Mucosa of gallbladder (tissue), 1 donor: ENCODE measurements at places on chromosomes 4 and X. TPM values are rescaled to one million over a fixed set of nuclear protein-coding genes. Genes with fewer than 3 reads are reported as not detected.

GRCh38 chr4:77124576-77124975 is 32.4 kb upstream of the CCNG2 start:
- no peak for DNase-seq

DNA sequence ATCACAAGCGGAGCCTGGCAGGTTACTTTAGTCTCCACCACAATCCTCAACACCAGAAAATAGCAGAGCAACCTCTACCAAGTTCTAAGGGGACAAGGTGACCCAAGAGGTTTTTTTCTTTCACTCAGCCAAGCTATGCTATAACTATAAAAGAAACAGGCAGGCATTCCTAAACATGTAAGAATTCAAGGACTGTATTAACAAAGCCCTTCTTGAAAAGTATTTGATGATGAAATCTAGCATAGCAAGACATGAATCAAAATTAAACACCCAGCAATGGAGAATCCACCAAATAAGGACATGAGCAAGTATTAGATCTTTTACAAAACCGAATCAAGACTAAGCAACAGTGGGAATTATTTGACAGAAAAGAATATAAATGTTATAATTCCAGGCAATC is 25.7 kb upstream of the C1QTNF7 start:
- no peak for DNase-seq

DNA sequence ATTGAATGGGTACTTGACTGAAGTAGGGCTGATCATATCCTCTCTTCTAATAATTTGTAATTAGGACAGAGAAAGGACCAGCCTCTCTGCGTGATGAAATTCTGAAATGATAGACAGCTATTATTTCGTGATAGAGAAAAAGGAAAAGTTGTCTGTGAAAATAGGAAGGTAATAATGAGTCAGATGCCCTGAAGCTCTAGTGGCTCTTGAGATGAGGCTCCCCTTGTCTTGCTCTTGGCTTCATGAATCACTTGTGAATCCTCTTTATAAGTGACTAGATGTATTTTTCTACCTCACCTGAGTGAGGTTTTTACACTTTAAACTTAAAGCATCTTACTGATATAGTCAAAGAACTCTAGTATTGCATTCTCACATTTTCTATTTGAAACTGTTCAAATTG is 888.9 kb downstream of the PCDH18 start:
- DNase-seq: no peak

DNA sequence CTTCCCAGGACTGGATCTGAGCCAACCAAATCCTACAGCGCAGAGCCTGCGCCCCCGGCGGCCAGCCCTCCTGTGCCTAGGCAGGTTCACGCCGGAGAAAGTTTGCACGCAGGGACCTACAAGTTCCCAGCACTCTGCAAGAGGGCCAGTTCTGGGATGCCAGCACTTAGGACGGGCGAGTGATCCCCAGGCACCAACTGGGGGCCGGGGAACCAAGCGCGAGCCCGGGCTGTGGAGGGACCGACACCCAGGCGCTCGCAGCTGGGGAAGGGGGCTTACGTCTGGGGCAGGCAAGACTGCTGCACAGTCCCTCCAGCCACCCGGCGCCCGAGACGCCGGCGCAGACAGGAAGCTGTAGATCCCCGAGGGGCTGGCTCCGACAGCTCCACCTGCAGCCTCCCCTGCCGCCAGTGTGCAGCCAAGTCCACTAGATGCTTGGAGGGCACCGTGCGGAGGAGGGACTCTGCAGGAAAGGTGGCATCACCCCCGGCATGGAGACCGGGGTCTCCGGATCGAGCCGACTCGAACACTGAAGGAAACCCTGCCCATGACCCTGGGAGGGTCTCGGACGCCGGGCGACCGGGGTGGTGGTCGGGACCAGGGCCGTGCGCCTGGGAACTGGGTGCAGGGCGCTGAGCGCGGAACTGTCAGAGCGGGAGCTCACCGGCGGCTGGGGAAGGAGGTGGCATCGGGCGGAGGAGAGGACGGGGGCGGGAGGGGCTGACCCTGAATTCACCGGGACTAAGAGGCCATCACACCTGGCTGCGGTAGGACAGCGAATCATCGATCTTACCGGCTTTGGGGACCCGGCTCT is 566 bp downstream of the CORIN start:
- no peak for DNase-seq

GRCh38 chr4:24729119-24729730 is 66.1 kb upstream of the SOD3 start:
- no peak for DNase-seq

DNA sequence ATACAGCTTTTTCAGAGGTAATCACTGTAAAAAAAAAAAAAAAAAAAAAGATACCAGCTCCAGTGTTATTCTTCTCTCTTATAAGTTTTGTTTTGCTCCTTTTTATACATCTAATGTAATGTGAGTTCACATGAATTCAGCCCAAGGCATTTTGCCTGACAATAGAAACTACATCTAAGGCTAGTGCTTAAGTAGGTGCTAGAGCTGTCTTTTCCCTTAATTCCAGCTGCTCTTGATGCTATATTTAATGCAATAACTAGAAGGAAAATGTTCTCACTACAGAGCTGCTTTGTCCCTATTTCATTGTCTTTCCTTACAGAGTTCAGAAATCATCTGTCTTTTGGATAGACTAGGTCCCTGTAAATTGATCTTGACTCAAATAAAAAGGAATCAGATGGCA is 150.1 kb downstream of the NAA11 start:
- no peak for DNase-seq

DNA sequence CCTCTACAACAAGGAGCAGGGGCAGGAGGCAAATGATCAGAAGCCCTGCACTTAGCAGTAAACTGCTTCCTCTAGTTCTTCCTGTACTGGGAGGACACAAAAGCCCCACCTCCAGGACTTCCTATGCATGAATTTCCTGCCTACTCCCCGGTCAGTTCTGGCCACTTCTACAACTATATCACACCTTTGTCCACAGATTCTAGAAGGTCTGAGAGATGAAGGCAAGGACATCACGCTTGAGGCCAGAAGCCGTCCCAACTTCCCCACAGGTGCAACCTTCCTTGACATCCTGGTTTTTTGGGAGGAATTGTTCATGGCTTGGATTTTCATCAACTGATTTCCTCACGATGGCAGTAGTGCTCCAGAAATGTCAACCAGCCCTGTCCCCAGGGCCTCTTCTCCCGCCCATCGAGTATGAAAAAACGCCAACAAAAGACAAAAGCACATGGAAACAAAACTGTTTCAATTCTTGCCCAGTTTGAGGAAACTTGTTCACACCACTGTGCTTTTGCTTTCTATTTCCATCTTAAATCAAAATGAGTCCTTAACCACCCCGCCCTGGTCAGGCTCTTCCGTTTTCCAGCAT is 206.5 kb upstream of the STK26 start:
- peak; percentile 93 for DNase-seq

DNA sequence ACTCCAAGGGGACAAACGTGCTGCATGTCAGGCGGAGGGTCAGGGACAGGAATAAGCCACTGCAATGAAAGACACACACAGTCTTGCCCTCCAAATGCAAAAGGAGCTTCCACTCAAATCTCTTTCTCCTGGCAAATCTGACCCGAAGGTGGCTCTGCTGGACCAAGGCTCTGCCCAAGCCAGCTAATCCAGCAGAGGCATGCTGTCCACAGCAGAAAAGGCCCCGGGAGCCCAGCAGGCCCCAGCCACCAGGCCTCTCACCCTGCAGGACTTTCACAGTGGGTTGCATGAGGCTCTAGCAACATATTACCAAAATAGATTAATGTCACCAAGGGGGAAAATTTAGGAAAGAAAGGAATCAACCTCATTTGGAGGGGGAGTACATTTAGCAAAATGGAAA is 628.6 kb downstream of the BCOR start:
- no peak for DNase-seq

- no peak for DNase-seq
Measured at GRCh38 chr4:28334249-28334648, 1473.6 kb downstream of the STIM2 start.

- no peak for DNase-seq
Measured at GRCh38 chr4:15489551-15489950, 19.9 kb downstream of the CC2D2A start.

GRCh38 chrX:30161043-30161442 is 54.3 kb upstream of the MAGEB2 start:
- no peak for DNase-seq

DNA sequence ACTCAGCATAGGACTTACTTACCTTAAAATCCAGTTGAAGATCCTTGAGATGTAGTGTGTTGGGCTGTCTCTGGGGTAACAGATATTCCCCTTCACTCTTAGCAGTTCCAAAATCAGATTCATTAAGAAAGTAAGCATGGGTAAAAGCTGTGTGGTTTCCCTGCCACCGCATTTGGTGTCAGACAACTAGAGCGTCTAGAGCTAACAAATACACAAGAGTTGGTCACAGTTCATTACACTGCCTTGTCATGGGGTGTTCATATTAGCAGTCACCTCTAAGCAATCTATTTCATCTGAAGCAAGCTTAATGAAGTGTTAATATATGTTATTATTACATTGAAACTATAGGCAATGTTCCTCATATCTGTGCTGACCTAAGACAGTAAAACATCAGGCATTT is 342.8 kb downstream of the PPARGC1A start:
- DNase-seq: no peak

GRCh38 chr4:20368926-20369325 is 117.2 kb downstream of the SLIT2 start:
- no peak for DNase-seq

- no peak for DNase-seq
Measured at GRCh38 chrX:115630204-115630603, 69.2 kb downstream of the PLS3 start.

DNA sequence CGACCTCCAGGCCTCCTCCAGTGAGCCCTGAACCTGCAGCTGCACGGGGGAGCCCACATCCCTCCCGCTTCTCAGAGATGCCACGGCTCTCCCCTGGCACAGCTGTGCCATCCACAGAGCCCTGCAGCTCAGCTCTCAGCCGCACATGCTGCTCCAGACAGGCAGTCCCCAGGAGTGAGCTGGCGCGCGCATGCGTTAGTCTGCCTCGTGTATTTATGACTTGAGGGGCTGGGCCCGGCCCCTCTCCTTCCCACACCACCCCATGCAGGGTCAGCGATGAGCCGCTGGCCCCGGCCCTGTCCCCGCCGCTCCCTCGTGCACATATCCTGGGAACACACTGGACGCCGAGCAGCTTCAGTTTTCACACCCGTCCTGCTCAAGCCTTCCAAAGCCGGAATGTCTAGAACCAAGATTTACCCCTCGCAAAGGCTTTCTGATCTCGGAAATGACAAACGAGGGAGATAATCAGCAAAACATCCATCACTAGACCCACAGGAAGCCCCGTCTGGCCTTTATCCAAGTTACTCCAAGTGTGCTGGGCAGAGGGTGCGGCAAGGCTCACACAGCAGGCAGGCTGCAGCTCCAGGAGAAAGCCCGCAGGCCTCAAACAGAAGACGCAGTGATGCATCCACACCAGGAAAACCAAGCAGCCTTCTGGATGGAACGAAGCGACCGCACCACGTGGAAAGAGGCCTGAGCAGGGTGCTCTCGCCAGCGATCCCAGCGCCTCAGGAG is 24.3 kb downstream of the GAK start:
- no peak for DNase-seq

DNA sequence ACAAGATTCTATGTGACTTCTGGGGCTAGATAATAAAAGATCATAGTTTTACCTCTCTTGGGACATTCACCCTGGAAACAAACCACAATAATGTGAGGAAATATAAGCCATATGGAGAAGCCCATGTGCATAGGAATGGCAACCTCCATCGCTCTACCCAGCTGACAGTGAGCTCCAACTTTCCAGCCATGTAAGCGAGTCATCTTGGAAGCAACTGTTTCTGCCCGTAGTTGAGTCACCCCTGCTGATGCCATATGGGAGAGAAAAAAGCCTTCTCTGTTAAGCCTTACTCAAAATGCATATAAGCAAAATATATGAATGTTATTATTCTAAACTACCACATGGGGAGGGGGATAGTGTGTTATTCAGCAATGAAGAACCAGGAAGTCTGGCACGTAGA is 31.4 kb upstream of the RELL1 start:
- DNase-seq: no peak

- DNase-seq: no peak
Measured at GRCh38 chr4:113116414-113117357, 67.2 kb downstream of the ANK2 start.

DNA sequence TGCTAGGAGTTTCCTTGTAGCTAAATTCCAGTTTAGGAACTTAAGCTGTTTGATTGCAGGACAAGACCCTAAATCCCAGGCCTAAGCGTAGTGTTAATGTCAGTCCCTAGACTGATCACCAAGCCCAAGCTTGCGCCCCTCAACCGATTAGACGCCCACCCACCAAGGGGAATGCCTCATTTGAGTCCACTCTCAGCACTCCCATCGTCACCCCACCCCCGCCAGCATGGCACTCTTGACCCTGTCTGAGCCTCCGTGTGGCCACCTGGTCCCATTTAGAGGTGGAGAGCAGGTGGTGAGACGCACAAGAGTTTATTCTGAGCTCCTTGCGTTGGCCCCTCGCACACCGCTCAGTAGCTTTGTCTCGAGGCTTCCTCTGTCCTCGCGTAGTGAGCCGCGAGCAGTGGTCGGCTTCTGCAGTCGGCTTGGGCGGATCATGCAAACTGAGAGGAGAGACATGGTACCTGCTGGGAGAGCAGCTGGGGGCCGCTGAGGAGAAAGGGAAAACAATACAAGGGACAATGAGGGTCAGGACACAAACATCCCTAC is 48.5 kb upstream of the ZNF157 start:
- DNase-seq: no peak

GRCh38 chr4:100311181-100311580 is 120.9 kb upstream of the DDIT4L start:
- no peak for DNase-seq

- no peak for DNase-seq
Measured at GRCh38 chrX:136745215-136746173, 35.2 kb downstream of the ARHGEF6 start.

GRCh38 chr4:13483768-13484121 is 395 bp downstream of the RAB28 start:
- DNase-seq: peak; percentile 31

DNA sequence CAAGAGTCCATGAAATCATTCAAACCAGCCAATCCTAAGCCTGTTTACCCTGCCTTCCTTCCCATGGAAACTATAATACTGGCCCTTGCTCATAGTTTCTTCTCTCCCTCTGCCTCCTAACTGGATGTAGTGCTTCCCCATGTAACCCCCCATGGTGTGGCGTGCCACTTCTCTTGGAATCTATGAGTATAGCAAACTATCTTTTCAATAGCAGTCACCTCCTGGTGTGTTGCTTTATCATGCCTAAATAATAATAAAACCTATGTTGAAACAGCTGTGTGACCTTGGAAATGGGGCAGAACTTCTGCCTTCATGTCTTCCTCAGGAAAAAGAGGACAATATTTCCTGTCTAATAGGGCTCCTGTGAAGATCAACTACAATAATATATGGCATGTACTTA is 234.8 kb upstream of the EDNRA start:
- DNase-seq: no peak

- DNase-seq: no peak
Measured at GRCh38 chr4:25112995-25113380, 47.3 kb downstream of the SEPSECS start.

The PPP1R2C gene
- total RNA-seq: not detected

The FGF5 gene
- 0.12 TPM for total RNA-seq

The SPATA4 gene
- total RNA-seq: 0.29 TPM

The GAGE12E gene
- total RNA-seq: not detected

The POU4F2 gene
- total RNA-seq: not detected

The TIMM17B gene
- 55.3 TPM for total RNA-seq

The CENPE gene
- 2.2 TPM for total RNA-seq
